ENCODE measurements at places on chromosomes 6 and 20.

GRCh38 chr6:168217880-168218537 lies 101.6 kb downstream of the DACT2 start:
- DNase-seq, result no peak

GRCh38 chr6:73367761-73368355 lies 1.8 kb downstream of the OOEP start:
- DNase-seq, result no peak

GRCh38 chr6:116662202-116662601 lies 6.4 kb downstream of the ZUP1 start:
- DNase-seq, result no peak

GRCh38 chr6:154246723-154247118 lies 109.9 kb downstream of the IPCEF1 start:
- DNase-seq, result no peak
